ENCODE measurements at places on chromosomes 1 and 21.

GRCh38 chr1:215971793-215972441 lies 404.8 kb downstream of the KCTD3 start:
- DNase-seq = no peak

DNA sequence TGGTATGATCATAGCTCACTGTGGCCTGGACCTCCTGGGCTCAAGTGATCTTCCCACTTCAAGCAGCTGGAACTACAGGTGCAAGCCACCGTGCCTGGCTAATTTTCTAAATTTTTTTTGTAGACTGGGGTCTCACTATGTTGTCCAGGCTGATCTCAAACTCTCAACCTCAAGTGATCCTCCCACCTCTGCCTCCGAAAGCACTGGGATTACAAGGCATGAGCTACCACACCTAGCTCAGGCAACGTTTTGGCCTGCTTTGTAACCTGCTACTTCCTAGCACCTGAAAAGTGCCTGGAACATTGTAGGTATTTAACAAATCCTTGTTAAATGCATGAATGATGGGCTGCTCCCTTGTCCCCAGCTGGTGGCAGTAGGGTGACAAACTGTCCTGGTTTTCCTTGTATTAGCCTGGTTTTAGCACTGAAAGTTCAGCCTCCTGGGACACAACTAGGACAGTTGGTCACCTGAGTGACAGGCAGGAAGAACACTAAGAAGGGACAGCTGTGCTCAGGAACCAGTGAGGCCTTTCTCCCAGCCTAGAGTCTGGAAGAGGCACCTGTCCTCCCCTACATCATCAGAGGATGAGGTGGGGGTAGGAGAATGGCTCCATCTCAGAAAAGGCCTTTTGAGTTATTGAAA lies 88.5 kb upstream of the CD34 start:
- DNase-seq = no peak

DNA sequence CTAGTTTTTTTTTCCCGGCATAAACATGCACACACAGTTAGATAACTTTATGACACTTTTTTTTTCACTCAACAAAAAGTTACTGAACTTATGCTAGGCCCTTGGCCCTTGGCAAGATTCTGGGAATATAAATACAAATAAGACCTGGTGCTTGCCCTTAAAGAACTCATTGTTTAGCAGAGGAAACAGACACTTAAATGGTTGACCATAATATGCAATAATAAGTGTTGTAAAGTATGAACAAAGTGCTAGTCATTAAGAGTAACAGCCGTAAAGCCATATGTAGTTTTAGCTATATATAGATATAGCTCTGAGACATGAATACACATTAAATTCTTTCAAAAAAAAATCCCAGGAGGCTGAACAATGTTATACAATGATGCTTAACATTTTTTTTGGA lies 198.3 kb downstream of the CYYR1 start:
- no peak for DNase-seq

GRCh38 chr1:214566158-214567104 lies 15.0 kb upstream of the PTPN14 start:
- no peak for DNase-seq

DNA sequence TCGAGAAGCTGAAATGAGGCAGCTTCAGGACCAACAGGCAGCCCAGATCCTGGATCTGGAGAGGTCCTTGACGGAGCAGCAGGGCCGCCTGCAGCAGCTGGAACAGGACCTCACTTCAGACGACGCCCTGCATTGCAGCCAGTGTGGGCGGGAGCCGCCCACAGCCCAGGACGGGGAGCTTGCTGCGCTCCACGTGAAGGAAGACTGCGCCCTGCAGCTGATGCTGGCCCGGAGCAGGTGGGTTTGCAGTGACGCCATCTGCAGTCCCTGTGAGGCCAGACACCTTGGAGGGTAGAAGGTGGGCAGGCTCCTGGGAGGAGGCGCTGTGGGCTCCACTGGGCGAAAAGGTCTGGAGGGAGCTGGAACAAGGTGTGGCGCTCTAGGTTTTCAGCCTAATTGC lies 39.7 kb downstream of the PCNT start:
- DNase-seq = no peak

DNA sequence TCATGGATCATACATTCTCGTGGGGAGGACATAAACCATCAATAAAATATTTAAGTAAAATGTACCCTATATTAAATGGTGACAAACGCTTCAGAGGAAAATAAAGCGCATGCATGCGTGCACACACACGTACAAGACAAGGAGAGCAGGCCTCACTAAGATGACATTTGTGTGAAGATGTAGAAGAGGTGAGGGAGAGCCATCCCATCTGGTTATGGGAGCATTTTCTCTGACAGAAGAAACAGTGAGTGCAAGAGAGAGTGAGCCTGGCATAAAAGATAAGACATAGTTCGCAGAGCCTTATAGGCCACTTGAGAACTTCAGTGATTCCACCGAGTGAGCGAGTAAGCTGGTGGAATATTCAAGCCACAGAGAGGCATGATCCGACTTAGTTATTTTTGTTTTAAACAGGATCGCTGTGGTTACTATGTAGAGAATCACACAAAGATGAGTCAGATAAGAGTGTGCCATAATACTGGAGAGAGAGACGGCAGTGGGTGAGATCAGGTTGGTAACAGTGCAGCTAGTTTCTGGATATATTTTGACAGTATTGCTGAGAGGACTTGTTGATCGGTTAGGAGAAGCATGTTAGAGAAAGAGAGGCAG lies 624.2 kb downstream of the PLPP3 start:
- DNase-seq = no peak

- no peak for DNase-seq
Measured at GRCh38 chr1:81205956-81206355, 594.8 kb upstream of the ADGRL2 start.

All from astrocyte of the cerebellum (primary cell).